ENCODE measurements at places on chromosomes 1 and 21. TPM values are rescaled to one million over a fixed set of nuclear protein-coding genes. Genes with fewer than 3 reads are reported as not detected.

HSPB7 gene
- not detected for total RNA-seq

EXTL1 gene
- total RNA-seq = not detected

PODN gene
- 4.1 TPM for total RNA-seq

SUSD4 gene
- total RNA-seq = 0.03 TPM

RBM11 gene
- not detected for total RNA-seq

E2F2 gene
- total RNA-seq = 7.3 TPM

GRCh38 chr21:34754690-34755647 is 86.2 kb downstream of the CLIC6 start:
- no peaks in the 10 kb centered on the region for H3K27me3 ChIP-seq
- peak; percentile 11 for DNase-seq
- no peaks in the 10 kb centered on the region for H3K36me3 ChIP-seq
- no peak overlapping the region for H3K4me3 ChIP-seq
- H3K4me1 ChIP-seq = no peaks in the 10 kb centered on the region
- no peak overlapping the region for H3K27ac ChIP-seq

- no peak overlapping the region for H3K4me3 ChIP-seq
- H3K27ac ChIP-seq = no peak overlapping the region
- H3K4me1 ChIP-seq = no peaks in the 10 kb centered on the region
- DNase-seq = no peak
- H3K27me3 ChIP-seq = no peaks in the 10 kb centered on the region
- no peaks in the 10 kb centered on the region for H3K36me3 ChIP-seq
Observed at GRCh38 chr1:117037802-117038201, 22.3 kb upstream of the TTF2 start.

DNA sequence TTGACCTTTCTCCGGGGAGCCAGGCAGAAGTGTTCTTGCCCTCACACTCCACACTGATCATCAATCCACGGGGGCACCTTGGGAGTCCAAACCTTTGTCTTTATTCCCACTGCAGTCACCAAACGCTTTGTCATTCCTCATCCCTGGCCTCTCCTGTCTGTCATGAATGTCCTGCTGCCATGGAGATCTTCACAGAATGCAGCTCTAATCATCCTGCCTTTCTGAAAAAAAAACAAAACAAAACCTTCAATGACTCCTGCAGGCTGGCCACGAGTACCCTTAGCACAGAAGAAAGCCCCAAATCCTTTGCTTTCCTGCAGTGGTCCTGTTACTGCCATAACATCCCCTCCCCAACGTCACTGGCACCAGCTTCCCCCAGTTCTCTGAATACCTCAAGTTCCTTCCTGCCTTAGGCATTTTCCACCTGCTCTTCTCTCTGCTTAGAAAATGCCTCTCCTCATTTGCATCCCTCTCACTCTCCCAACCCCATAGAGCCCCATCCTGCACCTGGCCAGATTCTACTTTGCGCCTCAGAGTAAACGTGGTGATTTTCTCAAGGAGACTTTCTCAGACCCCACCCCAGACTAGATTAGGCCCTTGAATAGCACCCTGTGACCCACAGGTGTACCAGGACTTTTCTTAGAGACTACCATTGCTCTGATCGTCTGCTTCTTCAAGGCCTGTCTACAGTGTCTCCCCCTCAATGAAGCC is 131.2 kb downstream of the AK5 start:
- DNase-seq = no peak
- H3K4me1 ChIP-seq = peaks cover 10% of the 10 kb centered on the region
- H3K4me3 ChIP-seq = no peak overlapping the region
- H3K27ac ChIP-seq = no peak overlapping the region
- H3K27me3 ChIP-seq = no peaks in the 10 kb centered on the region

DNA sequence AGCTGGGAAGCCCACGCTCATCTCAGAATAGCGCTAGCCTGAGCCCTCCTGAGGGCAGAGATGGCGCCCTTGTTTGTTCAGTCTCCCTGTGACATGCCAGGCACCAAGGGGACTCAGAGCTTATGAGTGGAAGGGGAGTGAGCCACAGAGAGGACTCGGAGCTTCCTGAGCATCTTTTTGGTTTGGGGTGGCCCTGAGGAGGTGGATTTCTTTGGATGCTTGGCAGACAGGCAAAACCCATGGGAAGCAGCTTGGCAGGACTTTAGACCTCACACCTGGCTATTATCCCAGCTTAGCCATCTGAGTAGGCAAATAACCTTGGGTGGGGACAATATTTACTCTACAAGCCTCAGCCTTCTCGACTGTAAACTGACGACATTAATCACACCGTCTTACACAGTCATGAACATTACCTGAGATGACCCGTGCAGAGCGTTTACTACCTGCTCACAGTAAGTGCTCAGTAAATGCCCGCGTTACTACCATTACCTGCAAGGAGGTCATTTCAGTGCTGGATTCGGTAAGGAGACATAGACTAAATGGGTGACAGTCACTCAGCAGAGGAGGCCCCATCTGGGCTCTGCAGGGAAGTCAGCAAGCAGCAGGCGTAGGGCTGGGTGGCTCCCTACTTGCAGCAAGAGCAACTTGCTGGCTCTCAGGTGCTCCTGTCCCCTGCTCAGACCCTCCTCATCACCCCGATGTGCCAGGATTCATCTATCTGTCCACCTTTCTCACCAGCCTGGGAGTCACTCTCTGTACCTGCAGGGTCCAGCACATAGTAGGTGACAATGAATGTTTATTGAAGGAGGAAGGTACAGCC is 54.9 kb downstream of the KLHDC7A start:
- H3K4me3 ChIP-seq = no peak overlapping the region
- DNase-seq = no peak
- no peaks in the 10 kb centered on the region for H3K36me3 ChIP-seq
- no peaks in the 10 kb centered on the region for H3K4me1 ChIP-seq
- H3K27ac ChIP-seq = no peak overlapping the region

DNA sequence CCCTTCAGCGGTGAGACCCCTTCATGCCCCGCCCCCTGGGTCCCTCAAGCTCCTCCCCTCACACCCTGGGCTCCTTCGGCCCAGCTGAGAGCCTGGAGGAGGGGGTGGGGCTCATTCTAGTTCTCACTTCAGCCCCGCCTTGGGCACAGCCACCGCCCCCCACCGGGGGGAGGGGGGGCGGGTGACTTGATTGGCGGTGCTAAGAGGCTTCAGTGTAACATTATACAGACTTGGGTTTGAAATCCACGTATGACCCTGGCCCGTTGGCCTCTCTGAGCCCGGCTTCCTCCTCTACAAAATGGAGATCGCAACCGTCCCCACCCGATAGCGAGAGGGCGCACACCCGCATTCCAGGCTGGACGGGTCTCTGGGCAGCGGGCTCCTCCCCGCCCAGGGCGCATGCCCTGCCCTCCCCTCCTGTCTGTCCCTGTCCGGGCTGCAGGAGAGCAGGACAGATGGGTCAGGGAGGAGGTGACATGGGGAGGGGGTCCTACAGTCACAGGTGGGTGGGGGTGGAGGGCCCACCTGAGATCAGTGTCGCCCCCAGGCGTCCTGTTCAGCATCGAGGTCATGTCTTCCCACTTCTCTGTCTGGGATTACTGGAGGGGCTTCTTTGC is 5.1 kb downstream of the CLCNKB start:
- no peaks in the 10 kb centered on the region for H3K27me3 ChIP-seq
- no peak overlapping the region for H3K27ac ChIP-seq
- peak overlapping the region; percentile 19 for H3K4me3 ChIP-seq
- no peaks in the 10 kb centered on the region for H3K4me1 ChIP-seq
- no peaks in the 10 kb centered on the region for H3K36me3 ChIP-seq
- DNase-seq = no peak

DNA sequence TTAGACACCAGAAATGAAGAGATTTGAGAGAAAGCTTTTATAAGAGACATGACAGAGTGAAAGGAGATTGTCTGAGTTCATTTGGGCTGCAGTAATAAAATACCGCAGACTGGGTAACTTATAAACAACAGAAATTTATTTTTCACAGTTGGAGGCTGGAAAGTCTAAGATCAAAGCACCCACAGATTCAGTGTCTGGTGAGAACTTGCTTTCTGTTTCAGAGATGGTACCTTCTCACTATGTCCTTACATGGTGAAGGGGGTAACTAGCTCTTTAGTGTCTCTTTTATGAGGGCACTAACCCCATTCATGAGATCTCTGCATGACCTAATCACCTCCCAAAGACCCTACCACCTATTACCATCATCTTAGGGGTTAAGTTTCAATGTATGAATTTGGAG is 30.9 kb upstream of the FCRL4 start:
- H3K36me3 ChIP-seq = no peaks in the 10 kb centered on the region
- H3K27ac ChIP-seq = no peak overlapping the region
- H3K4me3 ChIP-seq = no peak overlapping the region
- H3K27me3 ChIP-seq = peaks cover 5% of the 10 kb centered on the region
- no peaks in the 10 kb centered on the region for H3K4me1 ChIP-seq

DNA sequence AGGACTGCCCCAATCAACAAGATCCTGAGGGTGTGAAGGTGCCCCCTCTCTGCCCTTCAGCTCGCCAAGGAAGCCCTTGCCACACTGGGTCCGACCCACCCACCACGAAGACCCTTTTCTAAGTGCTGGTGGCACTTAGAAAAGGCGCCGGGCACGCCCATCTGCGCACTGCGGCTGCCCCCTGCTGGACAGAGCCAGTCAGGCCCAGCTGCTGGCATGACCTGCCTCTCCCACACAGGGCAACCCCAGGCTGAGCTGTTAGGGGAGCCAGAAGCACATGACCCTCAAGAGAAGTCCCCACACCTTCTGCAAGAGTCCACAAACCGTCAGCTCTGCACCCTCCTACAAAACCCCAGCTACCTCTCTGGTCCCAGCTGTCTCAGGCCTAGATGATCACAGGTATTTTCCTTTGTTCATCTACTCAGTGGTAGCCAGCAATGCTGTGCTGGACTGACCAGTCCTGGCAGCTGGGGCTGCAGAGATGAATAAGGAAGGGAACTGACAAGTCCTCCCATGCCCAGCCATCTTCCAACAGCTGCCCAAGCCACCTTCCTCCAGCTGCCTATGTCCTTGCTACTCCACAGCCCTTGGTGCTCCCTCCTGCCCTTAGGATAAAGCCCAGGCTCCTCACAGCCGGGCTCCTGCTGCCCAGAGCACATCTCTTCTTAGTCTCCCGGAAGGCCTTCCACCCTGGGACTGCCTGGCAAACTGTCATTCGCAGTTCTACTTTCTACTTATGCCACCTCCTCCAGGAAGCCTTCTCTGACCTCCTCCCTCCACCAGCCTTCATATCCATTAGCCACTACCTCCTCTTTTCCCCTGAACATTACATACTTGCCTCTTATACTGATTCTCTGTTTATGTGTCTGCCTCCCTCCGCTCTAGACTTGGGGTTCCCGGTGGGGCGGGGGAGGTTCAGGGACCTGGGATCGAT is 39.8 kb upstream of the ZC3H12A start:
- H3K36me3 ChIP-seq = no peaks in the 10 kb centered on the region
- H3K4me1 ChIP-seq = no peaks in the 10 kb centered on the region
- H3K4me3 ChIP-seq = no peak overlapping the region
- H3K27me3 ChIP-seq = peaks cover 30% of the 10 kb centered on the region
- DNase-seq = peak; percentile 68
- H3K27ac ChIP-seq = no peak overlapping the region

DNA sequence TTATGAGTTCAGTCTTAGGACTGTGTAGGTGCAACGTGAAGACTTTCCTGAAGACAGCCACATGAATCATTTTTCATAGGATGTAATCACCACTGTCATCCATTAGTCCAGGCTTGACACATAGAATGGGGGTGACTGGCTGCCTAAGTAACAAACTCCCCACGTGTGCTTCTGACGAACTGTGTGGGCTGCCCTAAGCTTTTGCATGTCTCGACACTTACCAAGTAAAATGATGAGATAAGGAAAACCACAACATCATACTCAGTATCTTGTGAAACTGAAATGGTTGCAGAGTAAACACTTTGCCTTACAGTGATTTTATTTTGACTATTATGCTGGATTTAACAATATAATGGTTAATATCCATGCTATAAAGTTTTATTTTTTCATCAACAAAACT is 19.5 kb downstream of the ERG start:
- no peaks in the 10 kb centered on the region for H3K4me1 ChIP-seq
- no peak overlapping the region for H3K4me3 ChIP-seq
- no peak for DNase-seq

GRCh38 chr1:240405751-240406150 is 206.2 kb downstream of the GREM2 start:
- no peaks in the 10 kb centered on the region for H3K27me3 ChIP-seq
- H3K4me3 ChIP-seq = no peak overlapping the region
- DNase-seq = no peak
- no peaks in the 10 kb centered on the region for H3K4me1 ChIP-seq
- H3K27ac ChIP-seq = no peak overlapping the region

DNA sequence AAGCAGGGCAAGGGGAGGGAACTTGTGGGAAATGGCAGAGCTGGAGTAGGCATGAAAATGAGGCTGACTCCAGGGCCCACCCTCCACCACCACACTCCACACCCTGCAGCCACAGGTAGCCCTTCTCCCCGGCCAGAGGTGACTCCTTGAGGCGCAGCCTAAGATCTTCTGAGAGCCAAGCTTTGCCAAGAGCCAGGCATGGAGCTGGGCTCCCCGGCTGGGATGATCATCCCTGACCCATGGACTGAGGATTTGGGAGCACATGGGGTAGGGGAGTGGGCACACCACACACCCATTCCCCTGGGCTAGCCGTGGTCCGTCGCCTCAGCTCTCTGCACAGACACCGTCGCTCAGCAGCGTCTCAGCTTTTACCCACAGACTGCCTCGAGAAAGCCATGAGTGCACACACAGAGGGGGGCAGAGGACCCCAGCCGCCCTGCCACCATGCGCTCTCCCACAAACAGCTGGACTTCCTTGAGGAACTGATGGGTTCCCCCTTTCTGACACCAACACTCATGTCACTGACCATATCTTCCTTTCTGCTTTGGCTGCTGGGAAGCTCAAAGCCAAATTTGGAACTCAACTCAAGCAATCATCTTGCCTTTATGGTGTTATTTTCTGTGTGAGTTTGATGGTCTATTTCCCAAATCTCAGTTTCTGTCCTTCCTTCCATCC is 123.6 kb upstream of the RUNX3 start:
- H3K27me3 ChIP-seq = no peaks in the 10 kb centered on the region
- H3K4me3 ChIP-seq = no peak overlapping the region
- no peak overlapping the region for H3K27ac ChIP-seq
- no peaks in the 10 kb centered on the region for H3K36me3 ChIP-seq

DNA sequence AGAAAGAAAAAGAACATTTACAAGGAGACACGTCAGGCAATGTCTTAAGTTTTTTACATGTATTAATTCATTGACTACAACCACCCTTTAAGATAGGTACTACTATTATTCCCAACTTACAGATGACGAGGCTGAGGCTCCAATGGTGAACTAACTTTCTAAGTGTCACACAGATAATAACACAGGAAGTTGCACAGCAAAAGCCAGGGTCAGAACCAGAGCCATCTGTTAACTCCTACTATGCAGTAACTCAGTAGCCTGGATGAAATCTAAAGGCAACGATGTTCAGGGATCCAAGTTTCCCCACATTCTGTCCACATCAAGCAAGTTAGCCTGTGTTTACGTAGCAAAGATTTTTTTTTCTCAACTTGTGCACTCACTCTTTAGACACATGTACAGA is 371.7 kb downstream of the PTPRC start:
- H3K27ac ChIP-seq = no peak overlapping the region
- no peaks in the 10 kb centered on the region for H3K36me3 ChIP-seq
- no peak for DNase-seq
- no peaks in the 10 kb centered on the region for H3K4me1 ChIP-seq
- no peak overlapping the region for H3K4me3 ChIP-seq

GRCh38 chr21:44078411-44078981 is 28.7 kb upstream of the PWP2 start:
- no peak overlapping the region for H3K4me3 ChIP-seq
- peaks cover 87% of the 10 kb centered on the region for H3K36me3 ChIP-seq
- no peaks in the 10 kb centered on the region for H3K27me3 ChIP-seq
- DNase-seq = no peak
